DMS79 treated with DMSO at 0.1 percent for 48 hours (cell line): ENCODE measurements at places on chromosomes 12 and 14.

DNA sequence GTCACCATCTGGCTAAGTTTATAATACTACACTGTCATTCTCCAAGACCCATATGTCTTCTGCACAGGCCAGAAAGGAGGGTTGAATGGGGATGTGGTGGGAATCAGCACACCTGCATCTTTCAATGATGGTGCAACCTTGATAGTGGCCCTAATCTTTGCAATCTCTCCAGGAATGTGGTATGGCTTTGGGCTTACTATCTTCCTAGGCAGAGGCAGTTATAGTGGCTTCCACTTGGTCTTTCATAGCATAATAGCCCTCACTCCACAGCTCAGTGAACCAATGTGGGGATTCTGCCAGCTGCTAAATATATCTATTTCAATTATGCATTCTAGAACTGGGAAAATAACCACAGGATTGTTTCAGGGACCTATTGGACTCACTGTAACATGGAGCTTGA is 61.8 kb upstream of the ATP2B1 start:
- DNase-seq: no peak

GRCh38 chr12:6090803-6091202 is 33.7 kb downstream of the VWF start:
- DNase-seq: peak; percentile 16

- DNase-seq: no peak
Measured at GRCh38 chr12:43015090-43015737, 425.7 kb upstream of the PRICKLE1 start.

- no peak for DNase-seq
Measured at GRCh38 chr12:92537290-92537960, 165.4 kb upstream of the PLEKHG7 start.

DNA sequence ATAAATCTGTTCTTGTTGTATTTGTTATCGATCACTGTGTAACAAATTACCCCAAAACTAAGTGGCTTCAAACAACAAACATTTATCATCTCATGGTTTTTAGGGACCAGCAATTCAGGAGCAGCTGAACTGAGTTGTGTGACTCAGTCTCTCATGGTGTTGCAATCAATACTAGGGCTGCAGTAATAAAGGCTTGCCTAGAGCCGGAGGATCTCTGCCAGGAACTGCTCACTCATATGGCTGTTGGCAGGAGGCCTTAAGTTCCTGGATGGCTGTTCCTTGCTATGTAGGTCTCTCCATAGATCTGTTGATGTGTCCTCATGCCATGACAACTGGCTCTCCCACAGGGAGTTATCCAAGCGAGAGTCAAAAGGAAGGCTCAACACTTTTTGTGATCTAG is 3.8 kb upstream of the PSMC6 start:
- no peak for DNase-seq

- no peak for DNase-seq
Measured at GRCh38 chr12:27869567-27869966, 89.5 kb upstream of the MANSC4 start.

- DNase-seq: no peak
Measured at GRCh38 chr12:116010467-116010866, 267.0 kb downstream of the MED13L start.

DNA sequence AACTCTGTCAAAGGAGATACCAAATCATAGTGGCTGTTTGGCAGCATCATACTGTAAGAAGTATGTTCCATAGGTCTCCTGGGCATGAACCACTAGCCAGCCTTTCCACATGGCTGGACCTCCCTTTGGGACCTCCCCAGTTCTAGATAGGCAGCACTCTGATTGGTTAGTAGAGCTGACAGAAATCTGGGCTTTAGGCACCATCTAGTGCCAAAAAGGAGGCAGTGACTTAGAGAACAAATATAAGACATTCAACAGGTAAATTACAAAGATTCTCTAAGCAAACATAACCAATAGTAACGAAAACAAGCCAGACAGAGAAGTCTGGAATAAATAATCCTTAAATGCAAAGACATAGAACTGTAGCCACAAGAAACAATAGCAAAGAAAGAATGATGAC is 148.0 kb upstream of the PDE3A start:
- no peak for DNase-seq

DNA sequence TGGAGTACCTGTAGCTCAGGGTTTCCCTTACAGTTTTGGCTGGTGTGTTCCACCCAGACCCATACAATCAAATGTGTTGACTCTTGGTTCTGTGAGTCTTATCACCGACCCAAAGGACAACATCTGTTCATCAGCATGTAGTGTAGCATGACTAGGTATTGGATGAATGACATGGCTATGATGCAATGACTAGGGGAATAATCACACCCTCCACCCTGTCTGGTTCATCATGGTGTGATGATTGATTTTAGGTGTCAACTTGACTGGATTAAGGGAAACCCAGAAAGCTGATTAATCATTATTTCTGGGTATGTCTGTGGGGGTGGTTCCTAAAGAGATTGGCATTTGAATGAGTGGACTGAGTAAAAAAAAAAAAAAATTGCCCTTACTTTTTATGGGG is 311.3 kb downstream of the DPF3 start:
- DNase-seq: no peak

- DNase-seq: peak; percentile 95
Measured at GRCh38 chr12:10613349-10614055, at the start of gene MAGOHB. TSS of gene MAGOHB (minus strand) at chr12:10613609. CDS start at chr12:10613532, 77 bp downstream.

GRCh38 chr14:52272375-52272774 is 4.9 kb downstream of the PTGDR start:
- DNase-seq: no peak

- no peak for DNase-seq
Measured at GRCh38 chr14:100525615-100526014, 61.6 kb downstream of the BEGAIN start.

DNA sequence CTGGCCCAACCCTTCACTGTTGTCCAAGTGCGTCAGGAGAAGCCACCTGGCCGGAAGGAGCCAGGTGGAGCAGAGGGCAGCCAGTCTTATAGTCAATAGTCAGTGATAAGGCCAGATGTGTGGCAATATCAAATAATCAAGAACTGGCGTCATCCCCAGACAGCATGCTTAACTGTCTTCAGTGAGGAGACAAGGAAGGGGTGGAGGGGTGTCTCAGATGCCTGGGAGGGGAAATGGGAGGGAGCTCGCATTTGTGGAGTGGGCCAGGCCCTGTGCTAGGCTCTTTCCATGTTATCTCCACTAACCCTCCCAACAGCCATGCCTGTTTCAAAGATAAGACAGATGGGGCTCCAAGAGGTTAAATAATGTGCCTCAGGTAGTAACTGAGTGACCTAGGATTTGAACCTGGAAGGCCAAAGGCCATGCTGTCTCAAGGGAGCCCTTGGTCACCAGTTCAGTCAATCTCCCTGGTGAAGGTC is 48.9 kb upstream of the FOS start:
- no peak for DNase-seq

- DNase-seq: no peak
Measured at GRCh38 chr12:95633732-95634465, 82.6 kb upstream of the USP44 start.

DNA sequence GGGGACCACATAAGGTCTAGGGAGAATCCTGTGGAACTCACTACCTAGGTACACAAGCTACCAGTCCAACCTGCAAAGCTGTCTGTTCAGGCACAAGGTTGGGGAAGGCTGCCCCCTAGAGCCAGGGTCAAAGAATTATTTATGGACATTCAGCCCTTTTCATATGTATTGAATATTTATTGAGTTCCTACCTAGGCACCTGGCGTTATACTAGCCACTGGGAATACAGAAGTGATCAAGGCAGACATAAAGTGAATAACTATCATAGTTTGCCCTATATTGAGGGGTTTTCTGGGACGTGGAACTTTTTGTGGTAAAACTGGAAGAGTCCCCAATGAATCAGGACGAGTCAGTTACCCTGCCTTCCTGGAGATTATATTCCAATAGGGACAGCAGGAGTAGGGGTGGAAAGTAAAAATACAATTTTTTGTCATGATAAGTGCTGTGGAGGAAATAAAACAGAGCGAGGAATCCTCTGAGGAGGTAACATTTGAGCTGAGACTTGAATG is 5.8 kb upstream of the SLC48A1 start:
- DNase-seq: peak; percentile 33

DNA sequence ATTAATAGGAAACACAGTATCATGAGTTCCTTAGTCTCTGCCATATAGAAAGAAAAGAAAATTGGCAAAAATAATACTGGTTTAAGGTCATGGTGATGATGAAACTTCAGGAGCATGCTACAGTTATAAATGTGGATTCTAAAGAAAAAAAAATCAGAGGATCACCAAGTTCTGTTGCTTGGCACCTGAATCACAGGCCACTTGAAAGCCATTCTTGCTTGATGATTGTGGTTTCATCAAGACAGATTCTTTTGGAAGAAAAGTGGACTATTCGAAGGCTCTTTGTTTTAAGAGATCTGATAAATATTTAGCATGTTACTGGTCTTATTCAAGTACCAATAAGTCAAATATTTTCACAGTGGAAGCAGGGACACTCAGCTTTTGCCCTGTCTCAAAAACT is 148.9 kb downstream of the SAMD4A start:
- DNase-seq: no peak

GRCh38 chr12:68912916-68913315 is 20.1 kb downstream of the CPM start:
- no peak for DNase-seq

- DNase-seq: no peak
Measured at GRCh38 chr12:72134246-72135020, 137.7 kb upstream of the TRHDE start.

GRCh38 chr12:113151655-113152054 is 2.1 kb downstream of the CFAP73 start:
- no peak for DNase-seq

DNA sequence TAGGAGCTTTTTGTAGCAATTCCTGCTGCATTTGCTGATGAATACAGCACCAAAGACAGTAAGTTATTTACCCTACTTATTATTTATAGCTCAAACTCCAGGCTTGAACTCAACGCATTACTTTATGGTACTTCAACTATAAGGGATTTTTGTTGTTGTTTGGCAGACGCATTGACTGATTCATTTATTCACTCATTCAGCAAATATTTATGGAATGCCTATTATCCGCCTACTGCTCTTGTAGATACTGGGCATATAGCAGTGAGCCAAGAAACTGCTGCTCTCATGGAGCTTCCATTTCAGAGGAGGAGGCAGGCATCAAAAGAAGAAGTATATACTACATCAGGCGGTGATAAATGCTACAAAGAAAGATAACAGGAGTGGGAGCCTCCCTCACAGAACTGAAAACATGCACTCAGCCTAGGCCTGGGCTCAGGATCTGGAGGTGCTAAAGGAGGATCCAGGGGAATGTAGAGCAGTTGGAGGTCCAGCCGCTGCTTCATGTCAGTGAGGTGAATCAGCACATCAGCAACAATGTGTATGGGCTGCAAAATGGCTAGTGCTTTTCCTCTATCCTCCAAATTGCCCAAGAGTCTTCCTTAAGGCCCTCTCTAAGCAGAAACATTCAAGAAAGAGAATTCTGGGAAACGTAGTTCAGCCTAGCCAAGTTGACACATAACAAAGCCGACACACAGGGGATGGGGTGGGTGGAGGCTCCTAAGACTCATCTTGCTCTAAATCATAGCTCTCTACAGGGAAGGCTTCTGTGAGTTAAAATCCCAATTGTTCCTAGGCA is 157.5 kb downstream of the NRXN3 start:
- no peak for DNase-seq

- DNase-seq: no peak
Measured at GRCh38 chr12:10102322-10102721, 3.5 kb upstream of the CLEC1A start.

- no peak for DNase-seq
Measured at GRCh38 chr14:46432516-46432915, 219.1 kb downstream of the RPL10L start.

GRCh38 chr12:75444429-75445136 is 36.0 kb upstream of the GLIPR1 start:
- no peak for DNase-seq

DNA sequence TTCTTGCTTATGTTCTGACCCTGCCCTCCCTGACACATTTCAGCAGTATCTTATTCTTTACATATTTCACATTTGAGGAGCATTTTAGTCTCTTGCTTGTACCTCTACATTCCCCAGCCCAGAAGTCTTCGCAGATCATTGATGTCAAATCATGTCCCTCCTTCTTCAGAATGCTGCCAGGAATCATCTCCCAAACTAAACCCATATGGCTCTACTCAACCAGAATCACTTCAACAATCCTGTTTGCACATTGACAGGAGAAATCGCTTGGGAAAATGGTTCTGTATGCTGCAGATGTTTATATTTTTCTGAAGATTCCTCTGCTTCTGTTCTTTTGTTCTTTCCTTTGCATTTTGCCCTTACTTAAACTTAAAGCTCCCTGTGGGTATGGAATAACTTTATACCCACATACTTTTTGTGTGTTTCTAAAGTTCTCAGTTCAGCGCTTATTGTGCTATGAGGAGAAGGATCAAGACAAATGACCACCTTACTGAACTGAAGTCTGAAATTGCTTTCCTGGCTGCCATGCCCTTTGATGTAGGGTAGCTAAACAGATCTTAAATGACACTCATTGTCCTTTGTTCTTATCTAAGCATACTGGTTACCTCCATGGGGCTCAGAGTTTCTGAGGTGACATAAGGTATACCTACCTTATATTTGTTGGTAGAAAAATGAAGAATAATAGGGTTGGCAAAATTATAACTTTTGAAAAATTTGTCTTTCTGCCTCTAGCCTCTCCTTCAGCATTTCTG is 134.6 kb downstream of the SLC25A21 start:
- DNase-seq: no peak

GRCh38 chr12:104133866-104134265 is 4.1 kb downstream of the NFYB start:
- DNase-seq: no peak

GRCh38 chr14:38189930-38190726 is 17.6 kb upstream of the SSTR1 start:
- DNase-seq: no peak

- no peak for DNase-seq
Measured at GRCh38 chr12:45284096-45284901, 68.4 kb downstream of the ANO6 start.

- no peak for DNase-seq
Measured at GRCh38 chr12:113422886-113423669, 898 bp downstream of the SDSL start.

DNA sequence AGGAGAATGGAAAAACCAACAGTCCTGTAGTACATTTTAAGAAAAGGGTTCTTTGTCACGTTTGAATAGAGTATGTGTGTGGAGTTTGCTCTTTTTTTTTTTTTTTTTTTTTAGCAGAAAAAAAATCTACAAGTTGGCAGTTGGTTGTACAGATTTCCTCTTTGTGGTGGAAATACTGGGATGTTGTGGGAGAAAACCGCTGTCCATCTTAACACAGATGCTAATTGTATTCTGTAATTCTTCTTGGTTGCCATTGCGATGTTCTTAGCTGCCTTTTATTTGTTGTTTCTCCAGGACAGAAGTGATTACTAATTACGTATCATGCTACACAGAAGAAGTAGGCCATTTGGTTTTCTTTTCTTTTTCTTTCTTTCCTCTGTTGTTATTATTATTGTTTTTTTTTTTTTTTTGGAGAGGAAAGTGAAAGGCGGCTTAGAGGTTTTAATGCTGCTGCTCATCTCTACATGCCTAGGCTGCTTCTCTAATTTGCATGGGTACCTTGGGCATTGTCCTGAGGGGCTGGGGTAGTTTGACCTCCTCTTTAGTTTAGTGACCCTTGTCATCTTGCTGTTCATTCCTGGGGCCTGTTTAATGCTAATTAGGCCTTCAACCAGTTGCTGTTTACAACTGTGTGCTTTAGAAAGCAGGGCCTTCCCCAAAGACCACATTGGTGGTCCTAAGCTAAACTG is 94.7 kb downstream of the TMTC2 start:
- no peak for DNase-seq
